CD4-positive, alpha-beta T cell treated with Interleukin-1 beta for 1 hour (primary cell): ENCODE measurements at places on chromosomes 6 and 20.
A peak's percentile ranks its signal among the peaks of the same experiment; 100 is the strongest.

DNA sequence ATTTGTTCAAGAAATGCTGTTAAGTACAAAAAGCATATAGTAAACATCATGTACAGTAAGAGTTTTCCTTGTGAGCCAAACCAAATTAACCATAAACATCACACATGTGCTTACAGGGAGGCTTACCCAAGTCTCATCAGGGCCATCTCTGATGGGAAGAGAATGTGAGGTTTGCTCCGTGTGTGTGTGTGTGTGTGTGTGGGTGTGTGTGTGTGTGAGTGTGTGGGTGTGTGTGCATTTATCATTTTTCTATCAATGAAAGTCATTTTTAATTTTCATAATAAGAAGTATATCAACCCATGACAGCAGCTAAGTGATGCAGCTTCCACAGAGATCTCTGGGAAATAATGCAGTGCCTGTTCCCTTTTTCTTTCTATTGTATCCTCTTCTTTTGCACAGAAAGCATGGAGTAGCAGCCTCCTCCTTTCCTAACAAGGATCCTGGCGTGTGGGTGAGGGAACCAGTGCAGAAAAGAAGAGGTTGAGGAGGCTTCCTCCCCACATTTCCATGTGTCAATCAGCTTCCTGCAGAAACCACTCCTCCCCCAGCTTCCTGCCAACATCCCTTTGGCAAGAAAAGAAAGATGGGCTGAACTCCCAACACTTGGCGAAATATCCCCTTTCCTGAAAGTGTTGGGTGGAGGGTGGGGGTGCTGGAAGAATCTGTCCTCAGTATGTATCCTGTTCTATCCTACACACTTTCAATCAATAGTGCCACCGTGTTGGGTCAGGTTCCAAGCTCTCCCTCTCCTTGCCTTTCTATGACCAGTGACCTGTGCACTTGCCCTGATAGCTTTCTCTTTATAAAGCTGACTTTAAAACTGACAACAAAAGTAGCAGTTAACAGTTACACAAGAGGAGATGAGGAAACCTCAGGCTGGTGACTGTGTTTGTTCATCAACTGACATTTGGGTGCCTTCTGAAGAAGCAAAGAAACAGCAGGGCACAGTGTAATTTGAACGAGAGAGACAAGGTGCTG is 251.8 kb upstream of the CITED2 start:
- no peak for DNase-seq

DNA sequence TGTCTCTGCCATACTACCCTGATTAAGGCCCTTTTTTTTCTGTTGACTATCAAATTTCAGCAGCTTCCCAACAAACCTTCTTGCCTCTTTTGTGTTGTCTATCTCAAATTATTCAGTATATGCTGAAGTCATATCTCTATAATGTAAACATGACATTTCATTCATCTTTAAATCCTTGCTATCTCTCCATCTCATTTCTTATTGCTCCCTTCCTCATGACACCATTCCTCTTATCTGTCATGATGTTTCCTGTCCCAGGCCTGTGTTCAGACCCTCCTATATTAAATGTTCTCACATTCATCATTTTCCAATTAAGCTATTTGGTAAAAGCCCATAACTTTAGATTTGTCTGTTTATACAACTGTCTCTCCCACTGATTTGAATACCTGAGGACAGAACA is 482.6 kb downstream of the EPM2A start:
- no peak for DNase-seq

DNA sequence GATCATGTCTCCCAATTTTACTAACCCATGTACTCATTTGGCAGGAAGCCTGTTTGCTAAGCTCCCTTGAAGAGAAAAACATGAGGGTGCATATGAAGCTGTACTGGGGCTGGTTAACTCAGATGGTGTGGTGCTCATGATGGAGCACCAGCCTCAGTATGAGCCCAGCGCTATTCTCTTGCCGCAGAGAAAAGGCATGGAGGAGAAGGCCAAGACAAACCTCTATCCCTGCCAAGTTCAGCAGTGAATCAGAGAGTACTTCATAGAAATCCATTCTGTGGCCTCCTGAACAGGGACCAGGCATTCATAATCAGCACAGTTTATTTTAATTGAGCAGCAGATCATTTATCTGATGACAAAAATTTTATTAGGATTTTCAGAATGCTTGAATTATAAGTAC is 398.1 kb downstream of the LMBRD1 start:
- no peak for DNase-seq

GRCh38 chr20:36754656-36755222 is 8.8 kb upstream of the NDRG3 start:
- DNase-seq = peak; percentile 39
